Type B pancreatic cell (in vitro differentiated cells): ENCODE measurements at places on chromosomes 1 and 21. TPM values are rescaled to one million over a fixed set of nuclear protein-coding genes. Genes with fewer than 3 reads are reported as not detected.

The SPRR1B gene
- 93.7 and 274 TPM in 2 replicates for total RNA-seq

The HTR6 gene
- total RNA-seq, result not detected in 2 replicates

The DVL1 gene
- total RNA-seq, result 62.8 and 63.5 TPM in 2 replicates

The OR10K1 gene
- not detected in 2 replicates for total RNA-seq

The CENPS gene
- total RNA-seq, result 17.8 and 24.7 TPM in 2 replicates

The CACNA1S gene
- 0.12 TPM in 1 of 2 replicates, not detected in the other for total RNA-seq

The TBX15 gene
- 0.19 and 8.5 TPM in 2 replicates for total RNA-seq

The SLC6A17 gene
- 0.50 and 0.58 TPM in 2 replicates for total RNA-seq

The MAN1C1 gene
- 6.4 and 9.1 TPM in 2 replicates for total RNA-seq

The ZMYM1 gene
- 19.4 and 31.8 TPM in 2 replicates for total RNA-seq

The ZNF684 gene
- total RNA-seq, result 3.1 and 3.3 TPM in 2 replicates

The TRMT1L gene
- total RNA-seq, result 20.8 and 21.6 TPM in 2 replicates

The FTCD gene
- 26.9 and 45.0 TPM in 2 replicates for total RNA-seq

The TSPEAR gene
- total RNA-seq, result 0.34 and 0.59 TPM in 2 replicates

DNA sequence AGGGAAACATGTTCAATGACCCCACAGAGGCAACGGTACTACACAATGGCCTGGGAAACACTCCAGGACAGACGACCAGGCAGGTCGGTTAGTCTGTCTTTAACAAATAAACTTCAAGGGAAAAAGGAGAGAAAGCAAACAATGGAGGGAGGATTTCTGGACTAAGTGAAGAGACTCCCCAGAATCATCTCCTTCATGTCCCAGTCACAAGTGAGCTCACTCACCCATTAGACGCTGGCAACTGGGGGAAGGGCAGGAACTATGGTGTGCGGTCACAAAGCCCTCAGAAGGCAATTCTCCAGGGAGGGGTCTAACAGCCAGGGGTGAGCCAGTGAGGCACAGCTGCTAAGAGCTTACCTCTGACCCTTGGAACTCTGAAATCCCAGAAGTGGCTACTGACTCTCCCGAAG lies 55.7 kb upstream of the NADK start:
- H3K4me3 ChIP-seq, result no peak overlapping the region
- H3K27ac ChIP-seq, result no peak overlapping the region
- H3K4me1 ChIP-seq, result peaks cover 9% of the 10 kb centered on the region
- peaks cover 21% of the 10 kb centered on the region for H3K36me3 ChIP-seq
- H3K27me3 ChIP-seq, result no peaks in the 10 kb centered on the region

DNA sequence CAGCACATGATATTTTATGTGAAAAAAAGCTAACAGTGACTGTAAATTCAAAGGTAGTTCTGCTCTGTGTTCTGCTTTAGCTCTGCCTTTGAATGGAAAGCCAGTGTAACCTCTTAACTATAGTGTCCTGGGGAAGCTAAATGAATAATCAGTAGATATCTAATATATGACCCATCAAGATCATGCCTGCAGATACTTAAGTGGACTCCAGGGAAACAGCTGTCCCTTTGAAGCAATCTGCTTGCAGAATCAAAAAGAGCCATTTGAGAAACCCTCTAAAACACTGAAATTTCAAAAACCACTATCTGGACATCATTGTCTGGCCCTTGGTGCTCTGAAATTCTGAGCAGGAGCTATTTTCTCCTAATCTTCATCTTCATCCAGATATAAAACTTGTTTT lies 104.2 kb upstream of the ADGRL4 start:
- H3K27ac ChIP-seq, result no peak overlapping the region
- no peak for DNase-seq
- H3K4me1 ChIP-seq, result no peaks in the 10 kb centered on the region
- no peak overlapping the region for H3K4me3 ChIP-seq

GRCh38 chr1:208731981-208732821 lies 488.0 kb upstream of the PLXNA2 start:
- H3K4me3 ChIP-seq, result no peak overlapping the region
- H3K4me1 ChIP-seq, result peaks cover 6% of the 10 kb centered on the region

GRCh38 chr1:205061665-205062069 lies 18.7 kb downstream of the CNTN2 start:
- peak; percentile 86 for DNase-seq
- no peak overlapping the region for H3K27ac ChIP-seq
- no peak overlapping the region for H3K4me3 ChIP-seq
- peaks cover 21% of the 10 kb centered on the region for H3K27me3 ChIP-seq
- H3K4me1 ChIP-seq, result peaks cover 9% of the 10 kb centered on the region

- no peak for DNase-seq
- H3K27ac ChIP-seq, result no peak overlapping the region
- no peaks in the 10 kb centered on the region for H3K27me3 ChIP-seq
- peaks cover 10% of the 10 kb centered on the region for H3K4me1 ChIP-seq
Measured at GRCh38 chr1:116717318-116717717, 36.9 kb upstream of the CD2 start.

DNA sequence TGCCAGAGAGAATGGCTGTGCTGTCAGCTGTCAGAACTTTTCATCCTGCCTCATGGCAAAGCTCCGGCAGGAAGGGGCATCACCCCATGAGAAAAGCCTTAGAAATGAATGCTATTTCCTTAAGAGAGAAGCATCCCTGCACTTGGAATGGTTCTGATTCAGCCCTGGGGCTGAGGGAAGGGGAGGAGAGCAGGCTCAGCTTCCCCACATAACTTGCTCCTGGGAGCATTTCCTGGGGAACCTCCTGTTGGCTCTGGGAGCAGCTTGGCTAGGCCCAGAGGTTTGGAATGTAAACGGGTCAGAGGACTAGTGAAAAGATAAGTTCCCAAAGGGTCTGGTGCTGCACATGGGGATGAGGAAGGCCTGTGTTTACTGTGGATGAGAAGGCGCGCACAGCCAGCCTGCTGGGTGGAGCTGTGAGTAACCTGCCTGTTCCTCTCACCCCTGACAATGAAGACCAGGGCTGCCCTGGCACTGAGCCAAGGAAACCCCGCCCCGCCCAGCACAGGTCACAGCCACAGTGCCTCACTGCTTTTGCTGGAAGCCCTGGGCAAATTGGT lies 5.0 kb downstream of the PRELP start:
- H3K36me3 ChIP-seq, result no peaks in the 10 kb centered on the region
- no peak overlapping the region for H3K4me3 ChIP-seq
- H3K4me1 ChIP-seq, result peaks cover 33% of the 10 kb centered on the region
- H3K27me3 ChIP-seq, result peaks cover 4% of the 10 kb centered on the region

- H3K4me3 ChIP-seq, result peak overlapping the region; percentile 87
- no peaks in the 10 kb centered on the region for H3K36me3 ChIP-seq
- DNase-seq, result no peak
- no peak overlapping the region for H3K27ac ChIP-seq
Measured at GRCh38 chr1:59146651-59147358, 150.1 kb upstream of the FGGY start.

DNA sequence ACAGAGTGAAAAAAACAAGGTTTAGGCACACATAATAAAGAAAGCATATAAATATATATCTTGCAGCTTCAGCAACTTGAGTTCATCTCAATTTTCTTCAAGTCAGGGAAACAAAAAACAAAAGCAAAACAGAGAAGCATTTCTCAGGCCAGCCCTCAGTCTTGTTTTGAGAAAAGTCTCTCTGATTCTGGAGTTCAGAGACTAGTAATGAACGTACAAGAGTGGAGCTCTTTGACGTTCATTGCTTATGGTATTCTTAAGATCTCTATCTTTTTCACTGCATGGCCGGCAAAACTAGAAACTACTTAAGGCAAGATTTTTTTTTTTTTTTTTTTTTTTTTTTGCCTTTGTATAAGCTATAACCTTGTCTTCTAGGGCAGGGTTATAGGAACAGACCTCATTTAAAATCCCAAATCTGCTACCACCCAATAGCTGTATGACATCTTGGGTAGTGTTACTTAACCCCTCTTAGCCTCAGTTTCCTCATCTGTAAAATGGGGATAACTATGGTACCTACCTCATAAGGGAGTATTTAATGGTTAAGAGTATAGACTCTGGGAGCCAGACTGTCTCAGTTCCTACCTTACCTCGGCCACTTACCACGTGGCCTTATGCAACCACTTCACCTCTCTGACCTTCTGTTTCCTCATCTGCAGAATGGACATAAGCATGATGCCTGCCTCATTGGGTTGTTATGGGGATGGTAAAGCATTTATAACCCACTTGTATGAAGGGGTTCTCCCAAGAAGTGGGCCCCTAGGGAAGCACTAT lies 33.6 kb downstream of the LMO4 start:
- no peak overlapping the region for H3K4me3 ChIP-seq
- H3K27me3 ChIP-seq, result no peaks in the 10 kb centered on the region
